ENCODE measurements at places on chromosomes 1 and 21.

DNA sequence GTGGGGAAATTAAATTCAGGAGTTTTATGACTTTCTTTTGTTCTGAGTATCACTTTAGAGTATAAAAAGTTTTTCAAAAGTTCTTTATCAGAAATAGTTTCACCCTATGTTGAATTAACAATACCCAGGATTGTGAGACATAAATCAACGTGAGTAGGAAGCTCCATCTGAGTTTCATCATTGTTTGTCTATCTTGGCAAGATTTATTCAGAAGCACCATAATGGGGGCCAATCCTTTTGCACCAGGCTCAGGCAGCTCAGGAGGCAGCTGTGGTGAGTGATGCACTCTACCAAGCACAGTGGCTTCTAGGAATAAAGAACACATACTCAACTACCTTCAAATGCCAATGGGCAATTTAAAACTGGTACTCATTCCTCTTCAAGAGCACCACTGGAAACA is 12.0 kb downstream of the CREG1 start:
- no peak for DNase-seq

DNA sequence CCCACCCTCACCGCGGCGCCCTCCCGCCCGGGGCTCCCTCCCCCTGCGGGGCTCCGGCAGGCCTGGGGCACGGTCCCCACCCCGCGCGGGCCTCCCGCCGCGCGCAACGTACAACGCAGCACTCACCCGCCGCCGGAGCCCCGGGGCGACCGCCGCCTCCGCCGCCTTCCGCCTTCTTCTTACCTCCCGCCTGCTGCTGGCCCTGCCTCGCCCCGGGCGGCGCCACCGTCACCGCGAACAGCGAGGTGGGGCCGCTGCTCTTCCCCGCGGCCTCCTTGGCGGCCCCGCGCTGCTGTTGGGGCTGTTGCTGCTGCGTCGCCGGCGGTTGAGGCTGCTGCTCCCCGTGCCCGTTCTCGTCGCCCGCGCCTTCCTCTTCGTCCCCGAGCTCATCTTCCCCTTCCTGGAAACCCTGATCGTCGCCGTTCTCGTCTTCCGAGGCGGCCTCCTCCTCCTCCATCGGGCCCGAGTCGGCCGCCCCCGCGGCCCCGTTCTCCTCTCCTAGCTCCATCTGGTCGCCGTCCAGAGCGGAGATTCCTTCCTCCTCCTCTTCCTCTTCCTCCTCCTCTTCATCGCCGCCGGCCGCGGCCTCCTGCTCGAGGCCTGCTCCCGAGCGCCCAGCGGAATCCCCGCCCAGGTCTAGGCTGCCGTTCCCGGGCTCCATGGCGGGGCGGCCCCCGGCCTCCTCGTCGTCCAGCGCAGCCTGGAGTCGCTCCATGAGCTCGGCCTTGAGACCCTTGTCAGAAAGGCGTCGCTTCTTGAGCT is 671 bp downstream of the HNRNPU start:
- no peak for DNase-seq

DNA sequence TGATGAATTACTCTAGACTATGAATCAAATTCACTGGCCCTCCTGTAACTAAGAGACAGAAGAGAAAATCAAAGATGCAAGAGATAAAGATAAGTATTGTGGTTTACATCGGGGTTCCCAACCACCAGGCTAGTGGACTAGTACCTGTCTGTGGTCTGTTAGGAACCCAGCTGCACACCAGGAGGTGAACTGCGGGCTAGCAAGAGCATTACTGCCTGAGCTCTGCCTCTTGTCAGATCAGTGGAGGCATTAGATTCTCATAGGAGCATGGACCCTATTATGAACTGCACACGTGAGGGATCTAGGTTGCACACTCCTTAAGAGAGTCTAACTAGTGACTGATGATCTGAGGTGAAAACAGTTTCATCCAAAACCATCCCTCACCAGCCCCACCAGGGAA is 58.9 kb upstream of the DUSP10 start:
- DNase-seq, result no peak

DNA sequence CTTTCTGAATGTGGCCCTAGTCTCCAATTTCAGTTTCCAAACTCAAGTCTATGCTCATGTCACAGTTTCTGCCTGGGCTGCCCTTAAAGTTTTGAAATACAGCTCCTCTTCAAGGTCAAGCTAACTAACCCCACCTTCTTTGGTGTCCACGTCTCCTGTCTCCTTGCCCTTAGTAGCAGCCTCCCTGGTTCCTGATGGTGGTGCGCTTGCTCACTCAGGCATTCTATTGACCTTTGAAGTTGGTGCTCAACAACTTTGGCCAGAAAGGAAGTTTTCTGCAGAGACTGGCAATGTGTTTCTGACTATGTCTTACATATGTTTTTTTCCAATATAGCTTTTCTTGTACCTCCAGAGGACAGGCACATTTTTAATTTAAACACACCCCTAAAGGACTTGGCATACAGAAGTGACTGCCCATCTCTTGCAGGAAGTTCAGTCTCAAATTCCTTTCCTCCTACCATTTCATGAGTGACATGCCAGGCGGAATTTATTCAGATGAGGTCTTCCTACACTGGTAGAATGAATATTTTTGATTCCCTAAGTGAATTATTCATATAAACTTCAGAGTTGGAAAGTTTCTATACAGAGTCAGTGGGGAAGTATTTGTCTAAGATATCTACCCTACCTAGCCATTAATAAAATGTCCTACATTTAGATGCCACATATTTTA is 364.3 kb upstream of the USP24 start:
- DNase-seq, result no peak

- DNase-seq, result peak; percentile 44
Measured at GRCh38 chr1:155729031-155729898, 40.4 kb downstream of the DAP3 start.

GRCh38 chr21:46058431-46059145 is 39.3 kb upstream of the COL6A2 start:
- no peak for DNase-seq

DNA sequence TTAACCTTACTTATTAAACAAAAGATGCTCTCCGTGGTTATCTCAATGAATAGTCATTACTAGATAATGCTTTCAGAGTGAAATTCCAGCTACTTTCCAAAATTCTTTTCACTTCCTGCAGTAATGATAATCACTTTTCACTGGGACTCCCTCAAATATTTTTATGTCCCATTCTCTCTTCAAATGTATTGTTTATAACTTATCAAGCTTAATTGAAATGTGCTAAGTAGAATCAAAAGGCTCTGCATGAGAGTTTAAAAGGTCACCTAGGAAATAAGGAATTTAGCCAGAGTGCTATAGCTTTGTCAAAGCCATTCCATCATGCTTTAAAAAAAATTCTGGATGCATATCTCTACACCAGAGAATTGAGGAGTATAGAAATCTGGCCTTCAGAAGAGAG is 106.4 kb downstream of the ODF2L start:
- DNase-seq, result no peak

- no peak for DNase-seq
Measured at GRCh38 chr1:90223401-90223800, 228.5 kb downstream of the ZNF326 start.

- DNase-seq, result peak; percentile 76
Measured at GRCh38 chr1:223748405-223748772, 36.0 kb downstream of the CAPN2 start.

- peak; percentile 6 for DNase-seq
Measured at GRCh38 chr1:190022709-190023108, 455.0 kb downstream of the BRINP3 start.

- no peak for DNase-seq
Measured at GRCh38 chr1:27031235-27032118, 18.8 kb upstream of the TENT5B start.

- no peak for DNase-seq
Measured at GRCh38 chr1:215590779-215591491, 23.8 kb downstream of the KCTD3 start.

DNA sequence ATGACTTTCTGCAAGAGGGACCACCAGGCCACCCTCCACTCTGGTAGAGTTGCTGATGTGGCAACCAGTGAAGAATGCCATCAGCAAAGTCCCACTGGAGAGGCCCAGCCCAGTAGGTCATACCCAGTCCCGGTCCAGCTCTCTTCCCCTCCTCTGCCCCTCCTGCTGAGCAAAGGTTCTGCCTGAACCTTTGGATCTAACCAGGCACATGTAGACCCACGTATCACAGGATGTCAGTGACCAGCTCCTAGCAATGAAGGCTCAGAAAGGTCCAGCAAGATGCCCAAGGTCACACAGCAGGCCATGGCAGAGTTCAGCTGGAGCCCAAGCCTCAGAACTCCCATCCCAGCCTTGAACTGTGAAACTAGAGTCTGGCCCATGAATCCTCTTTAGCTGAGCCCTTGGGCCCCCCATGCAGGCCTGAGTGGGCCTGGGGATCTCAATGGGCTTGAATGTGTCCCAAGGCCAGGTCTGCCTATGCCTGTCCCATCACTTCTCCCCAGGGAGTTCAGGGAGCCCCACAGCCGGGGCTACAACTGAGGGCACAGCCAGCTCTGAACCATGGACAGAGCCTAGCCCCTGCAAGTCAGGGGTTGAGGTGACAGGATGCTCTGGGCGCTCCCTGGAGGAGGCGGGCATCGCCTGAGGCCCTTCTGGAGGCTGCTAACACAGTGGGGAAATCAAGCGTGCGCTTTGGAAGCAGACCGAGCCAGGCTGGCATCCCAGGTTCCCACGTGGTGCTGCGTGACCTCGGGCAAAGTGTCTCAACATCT is 21.4 kb upstream of the PADI1 start:
- no peak for DNase-seq

- DNase-seq, result peak; percentile 21
Measured at GRCh38 chr1:211420389-211420788, 71.6 kb downstream of the RD3 start.

DNA sequence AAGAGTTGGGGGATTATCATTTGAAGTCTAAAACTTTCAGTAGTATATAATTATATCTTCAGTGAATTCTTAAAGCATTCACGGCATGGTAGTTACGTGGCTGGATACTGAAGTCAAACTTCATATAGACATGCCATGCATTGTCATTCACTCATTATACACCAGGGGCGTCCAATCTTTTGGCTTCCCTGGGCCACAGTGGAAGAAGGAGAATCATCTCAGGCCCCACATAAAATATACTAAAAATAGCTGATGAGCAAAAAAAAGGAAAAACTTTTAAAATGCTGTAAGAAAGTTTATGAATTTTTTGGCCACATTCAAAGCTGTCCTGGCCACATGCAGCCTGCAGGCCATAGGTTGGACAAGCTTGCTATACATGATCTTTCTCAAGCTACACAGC is 43.8 kb downstream of the DENND1B start:
- DNase-seq, result no peak

- no peak for DNase-seq
Measured at GRCh38 chr21:33069645-33069993, 322 bp upstream of the OLIG1 start.

DNA sequence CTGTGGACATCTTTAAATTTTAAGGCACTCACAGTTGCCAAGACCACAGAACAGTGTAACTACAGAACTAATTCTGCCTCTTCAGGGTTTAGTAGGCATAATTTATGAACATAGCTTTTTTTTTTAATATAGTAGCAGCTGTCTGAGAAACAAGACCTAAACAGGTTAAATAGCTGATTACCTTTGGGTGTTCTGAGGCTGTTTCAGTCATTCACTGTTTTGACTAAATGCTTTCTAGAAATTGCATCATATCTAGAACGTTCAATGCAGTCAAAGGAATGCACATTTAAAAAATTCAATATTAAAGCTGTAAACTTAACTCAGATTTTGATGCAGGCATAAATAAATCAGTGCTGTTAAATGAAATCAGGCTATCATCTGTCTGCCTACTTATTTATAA is 101.6 kb downstream of the BRINP3 start:
- no peak for DNase-seq

- no peak for DNase-seq
Measured at GRCh38 chr1:244866355-244866754, 2.0 kb upstream of the HNRNPU start.

- no peak for DNase-seq
Measured at GRCh38 chr1:55938376-55938850, 641.0 kb downstream of the PLPP3 start.

- no peak for DNase-seq
Measured at GRCh38 chr1:241615043-241615974, 24.9 kb downstream of the CHML start.

DNA sequence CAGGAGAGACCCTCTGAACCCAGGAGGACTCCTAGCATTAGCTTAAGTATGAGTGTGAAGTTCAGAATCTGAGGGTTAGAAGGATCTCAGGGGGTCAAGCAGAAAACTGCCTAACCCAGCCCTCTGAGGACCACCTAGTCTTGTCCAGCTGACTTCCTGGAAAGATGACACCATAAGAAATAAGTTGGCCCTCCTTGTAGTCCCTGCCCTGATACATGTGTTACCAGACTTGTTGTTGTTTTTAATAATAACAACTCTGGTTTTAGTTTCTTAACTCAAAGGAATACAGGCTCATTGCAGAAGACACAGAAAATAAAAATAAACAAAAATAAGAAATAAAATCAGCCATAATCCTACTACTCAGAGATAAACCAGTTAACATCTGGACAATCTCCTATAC is 21.8 kb upstream of the SARS1 start:
- no peak for DNase-seq

- DNase-seq, result peak; percentile 88
Measured at GRCh38 chr1:58815069-58815685, 31.3 kb upstream of the JUN start.

- no peak for DNase-seq
Measured at GRCh38 chr1:111015222-111015621, 51.5 kb upstream of the LRIF1 start.

DNA sequence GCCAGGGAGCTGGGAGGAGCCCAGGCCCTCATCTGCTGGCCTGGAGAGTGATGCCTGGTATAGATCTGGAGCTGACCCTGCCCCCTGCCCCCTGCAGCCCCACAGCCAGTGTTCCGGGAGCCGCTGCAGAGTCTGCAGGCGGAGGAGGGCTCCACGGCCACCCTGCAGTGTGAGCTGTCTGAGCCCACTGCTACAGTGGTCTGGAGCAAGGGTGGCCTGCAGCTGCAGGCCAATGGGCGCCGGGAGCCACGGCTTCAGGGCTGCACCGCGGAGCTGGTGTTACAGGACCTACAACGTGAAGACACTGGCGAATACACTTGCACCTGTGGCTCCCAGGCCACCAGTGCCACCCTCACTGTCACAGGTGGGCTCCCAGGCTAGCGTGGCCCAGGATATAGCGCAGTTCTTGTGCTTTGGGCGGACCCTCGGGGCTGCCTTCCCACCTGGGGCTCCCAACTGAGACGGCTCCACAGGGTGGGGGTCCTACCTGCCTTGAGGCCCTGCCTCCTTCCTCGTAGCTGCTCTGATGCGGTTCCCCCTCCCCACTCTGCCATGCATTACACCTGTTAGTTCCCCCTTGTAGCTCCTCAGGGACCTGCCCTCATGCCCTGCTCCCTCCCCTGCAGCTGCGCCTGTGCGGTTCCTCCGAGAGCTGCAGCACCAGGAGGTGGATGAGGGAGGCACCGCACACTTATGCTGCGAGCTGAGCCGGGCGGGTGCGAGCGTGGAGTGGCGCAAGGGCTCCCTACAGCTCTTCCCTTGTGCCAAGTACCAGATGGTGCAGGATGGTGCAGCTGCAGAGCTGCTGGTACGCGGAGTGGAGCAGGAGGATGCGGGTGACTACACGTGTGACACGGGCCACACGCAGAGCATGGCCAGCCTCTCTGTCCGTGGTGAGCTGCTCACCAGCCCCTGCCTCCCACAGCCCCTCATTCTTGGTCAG is 98.7 kb downstream of the OBSCN start:
- DNase-seq, result no peak

- no peak for DNase-seq
Measured at GRCh38 chr1:59928996-59929395, 2.4 kb upstream of the CYP2J2 start.

- no peak for DNase-seq
Measured at GRCh38 chr1:207983044-207983635, 72.2 kb upstream of the CD34 start.

GRCh38 chr21:32587651-32588050 is 2.3 kb upstream of the TCP10L start:
- no peak for DNase-seq
